ENCODE measurements at places on chromosomes 1 and 21.

DNA sequence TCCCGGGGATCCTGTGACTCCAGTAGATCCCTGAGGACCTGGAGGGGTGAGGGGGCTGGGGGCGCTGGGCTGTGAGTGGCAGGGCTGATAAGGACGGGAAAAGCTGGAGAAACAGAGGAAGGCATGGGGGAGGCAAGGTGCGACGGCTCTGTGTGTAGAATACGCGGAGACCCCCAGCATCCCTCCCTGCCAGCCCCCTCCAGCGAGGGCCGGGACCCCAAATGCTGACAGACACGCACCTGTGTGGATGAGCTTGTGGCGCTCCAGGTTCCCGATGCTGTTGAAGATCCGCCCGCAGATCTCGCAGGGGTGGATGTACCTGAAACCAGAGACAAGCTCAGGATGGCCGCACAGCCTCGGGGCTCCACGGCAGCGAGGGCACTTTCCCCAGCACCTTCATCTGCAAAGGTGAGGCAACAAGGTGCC, 53.0 kb upstream of the RIPK4 start:
- DNase-seq: no peak

DNA sequence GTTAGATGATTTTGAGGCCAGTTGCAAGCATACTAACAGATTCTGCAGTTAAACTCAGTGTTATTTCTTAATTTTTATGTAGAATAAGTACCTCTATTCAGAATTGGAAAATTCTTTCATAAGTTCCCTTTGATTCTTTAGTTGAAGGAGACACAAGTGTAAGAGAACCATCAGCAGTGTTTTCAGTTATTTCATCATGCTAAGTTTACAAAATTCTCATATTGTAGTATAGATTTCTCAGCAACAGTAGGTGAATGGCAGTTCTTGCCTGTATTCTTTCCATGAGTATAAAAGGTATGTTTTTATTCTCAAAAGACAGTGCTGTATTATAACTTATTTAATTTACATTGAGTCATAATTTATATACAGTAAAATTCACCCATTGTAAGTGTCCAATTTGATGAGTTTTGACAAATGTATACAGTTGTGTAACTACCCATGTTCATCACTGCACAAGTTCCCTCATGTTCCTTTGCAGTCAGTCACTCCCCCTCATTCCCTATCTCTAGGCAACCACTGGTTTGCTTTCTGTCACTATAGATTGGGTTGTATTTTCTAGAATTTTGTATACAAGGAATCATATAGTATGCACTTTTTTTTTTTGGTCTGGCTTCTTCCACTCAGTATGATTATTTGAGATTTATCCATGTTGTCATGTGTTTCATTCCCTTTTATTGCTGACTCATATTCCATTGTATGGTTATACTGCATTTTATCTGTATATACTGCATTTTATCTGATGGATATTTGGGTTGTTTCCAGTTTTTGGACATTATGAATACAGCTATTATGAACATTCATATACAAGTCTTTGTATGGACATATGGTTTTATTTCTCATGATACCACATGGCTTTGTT, 3.9 kb downstream of the RPS6KC1 start:
- DNase-seq: no peak

GRCh38 chr1:48035371-48036141, 38.4 kb upstream of the TRABD2B start:
- no peak for DNase-seq

GRCh38 chr1:176693697-176694329, 230.8 kb downstream of the PAPPA2 start:
- DNase-seq: no peak

DNA sequence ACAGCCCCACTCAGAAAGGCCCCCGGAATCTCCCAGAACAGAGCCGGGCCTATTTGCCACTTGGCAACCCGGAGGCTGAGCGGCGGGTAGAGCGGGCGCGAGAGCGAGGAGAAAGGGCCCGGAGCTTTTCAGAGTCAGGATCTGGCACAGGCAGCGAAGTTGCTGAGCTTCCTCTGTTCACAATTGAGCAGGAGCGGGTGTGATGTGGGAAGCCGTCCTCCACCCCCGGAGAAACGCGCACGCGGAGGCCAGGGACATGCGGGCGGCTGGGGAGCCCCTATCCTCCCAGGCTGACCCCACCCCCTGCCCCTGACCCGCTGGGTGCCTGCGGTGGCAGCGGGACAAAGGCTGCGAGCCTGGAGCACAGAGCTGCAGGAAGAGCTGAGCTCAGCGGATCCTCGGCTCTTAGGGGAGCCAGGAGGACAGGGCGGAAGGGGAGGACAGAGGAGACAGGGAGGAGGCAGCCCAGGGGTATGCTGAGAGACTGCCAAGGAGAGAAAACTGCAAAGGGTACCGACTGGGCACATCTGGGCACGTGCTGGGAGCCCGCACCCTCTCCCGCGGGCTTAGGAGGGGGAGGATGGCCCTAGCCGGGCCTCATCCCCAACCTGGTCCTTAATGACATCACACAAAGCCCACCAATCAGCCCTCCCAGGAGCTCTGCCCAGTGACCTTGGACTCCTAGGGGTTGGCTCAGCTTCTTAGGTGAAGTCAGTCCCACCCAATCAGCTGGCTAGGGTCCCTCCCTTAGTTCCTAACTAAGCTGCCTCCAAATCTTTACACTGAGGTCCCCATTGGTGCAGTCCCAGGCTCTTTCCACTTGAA, 9.3 kb downstream of the KIF21B start:
- no peak for DNase-seq

DNA sequence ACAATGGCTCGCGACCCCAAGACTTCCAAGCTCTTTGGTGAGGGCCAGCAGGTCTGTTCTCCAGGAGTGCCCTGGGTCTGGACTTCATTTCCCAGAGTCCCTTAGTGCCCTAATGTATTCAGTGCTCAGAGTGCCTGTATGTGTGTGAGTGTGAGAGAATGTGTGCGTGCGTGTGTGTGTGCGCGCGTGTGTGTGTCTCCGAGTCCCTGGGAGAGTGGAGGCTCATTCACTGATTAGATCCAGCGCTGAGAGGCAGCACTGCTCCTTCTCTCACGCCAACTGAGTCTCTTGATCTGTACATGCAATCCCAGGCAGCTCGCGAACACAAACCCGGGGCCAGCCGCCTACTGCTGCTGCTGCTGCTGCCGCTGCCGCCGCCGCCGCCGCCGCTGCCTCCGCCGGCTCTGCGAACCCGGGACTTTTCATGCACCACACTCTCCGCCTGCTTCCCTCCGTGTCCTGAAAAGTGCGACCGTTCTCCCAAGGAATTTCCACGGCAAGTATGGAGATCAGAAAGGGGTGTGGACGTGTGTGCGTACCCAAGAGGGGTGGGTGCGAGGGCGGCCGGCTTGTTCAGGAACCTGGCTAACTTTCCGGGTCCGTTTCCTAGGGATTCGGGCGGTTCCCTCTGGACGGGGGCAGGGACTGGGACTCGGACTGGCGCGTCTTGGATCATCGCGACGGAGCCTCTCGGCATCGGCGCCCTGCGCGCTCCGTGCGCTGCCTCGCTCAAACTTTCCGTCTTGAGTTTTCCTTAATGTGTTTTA, at the start of gene RNF220:
Gene RNF220, plus strand, starts transcription at position 225 of the 767 bp plus-strand sequence.
- DNase-seq: no peak

GRCh38 chr1:191869790-191870312, 288.4 kb upstream of the RGS18 start:
- no peak for DNase-seq

- DNase-seq: no peak
Observed at GRCh38 chr1:225808136-225808535, 1.8 kb upstream of the EPHX1 start.

DNA sequence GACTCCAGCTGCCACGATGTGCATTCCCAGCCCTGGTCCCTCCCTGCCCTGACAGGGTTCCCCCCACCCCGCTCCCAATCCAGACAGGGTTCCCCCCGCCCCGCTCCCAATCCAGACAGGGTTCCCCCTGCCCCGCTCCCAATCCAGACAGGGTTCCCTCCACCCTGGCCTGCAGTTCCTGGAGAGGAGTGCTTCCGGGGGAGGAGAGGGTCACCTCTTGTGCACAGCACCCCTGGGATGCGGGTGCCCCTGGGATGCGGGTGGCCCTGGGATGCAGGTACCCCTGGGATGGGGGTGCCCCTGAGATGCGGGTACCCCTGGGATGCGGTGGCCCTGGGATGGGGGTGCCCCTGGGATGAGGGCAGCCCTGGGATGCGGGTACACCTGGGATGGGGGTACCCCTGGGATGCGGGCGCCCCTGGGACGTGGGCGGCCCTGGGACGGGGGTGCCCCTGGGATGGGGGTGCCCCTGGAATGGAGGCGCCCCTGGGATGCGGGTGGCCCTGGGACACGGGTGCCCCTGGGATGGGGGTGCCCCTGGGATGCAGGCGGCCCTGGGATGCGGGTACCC, 36.7 kb upstream of the SLC19A1 start:
- DNase-seq: no peak

- DNase-seq: no peak
Observed at GRCh38 chr1:155005076-155006011, 2.7 kb downstream of the ZBTB7B start.

DNA sequence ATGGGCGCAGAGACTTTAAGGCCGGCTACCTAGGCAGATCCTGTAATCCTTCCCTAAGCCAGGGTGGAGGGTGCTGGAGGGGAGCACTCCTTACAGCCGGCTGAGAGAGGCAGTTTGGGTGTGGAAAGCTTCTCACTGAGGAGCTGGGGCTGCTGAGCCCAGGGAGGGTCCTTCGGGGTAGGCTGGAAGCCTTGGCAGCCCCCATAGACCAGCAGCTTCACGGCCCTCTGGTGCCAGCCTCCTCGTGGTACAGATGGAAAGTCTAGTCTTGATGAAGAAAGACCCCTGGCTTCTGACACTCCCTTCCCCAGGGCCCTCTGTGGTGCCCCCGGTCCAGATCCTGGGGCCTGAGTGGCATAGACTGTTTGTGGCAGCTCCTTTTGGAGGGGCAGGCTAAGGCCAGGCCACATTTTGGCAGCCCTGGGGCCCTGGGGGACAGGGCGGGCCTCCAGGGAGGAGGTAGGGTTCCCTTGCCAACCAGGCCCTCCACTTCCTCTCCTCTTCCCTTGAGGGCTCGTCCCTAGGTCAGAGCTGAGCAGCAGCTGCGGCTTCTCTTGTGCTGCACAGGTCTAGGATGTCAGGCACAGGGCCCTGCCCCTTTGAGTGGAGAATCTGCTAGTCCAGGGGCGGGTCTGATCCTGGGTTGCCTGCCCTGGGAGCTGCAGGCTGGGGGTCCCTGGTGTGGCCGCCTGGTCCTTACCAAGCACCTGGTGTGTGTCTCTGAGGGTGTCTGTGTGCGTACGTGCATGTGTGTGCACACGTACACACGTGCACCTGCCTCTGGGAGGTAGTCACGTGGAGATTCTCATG, 4.8 kb downstream of the AMPD2 start:
- DNase-seq: no peak

- no peak for DNase-seq
Observed at GRCh38 chr21:34883491-34884271, 165.4 kb downstream of the RUNX1 start.

DNA sequence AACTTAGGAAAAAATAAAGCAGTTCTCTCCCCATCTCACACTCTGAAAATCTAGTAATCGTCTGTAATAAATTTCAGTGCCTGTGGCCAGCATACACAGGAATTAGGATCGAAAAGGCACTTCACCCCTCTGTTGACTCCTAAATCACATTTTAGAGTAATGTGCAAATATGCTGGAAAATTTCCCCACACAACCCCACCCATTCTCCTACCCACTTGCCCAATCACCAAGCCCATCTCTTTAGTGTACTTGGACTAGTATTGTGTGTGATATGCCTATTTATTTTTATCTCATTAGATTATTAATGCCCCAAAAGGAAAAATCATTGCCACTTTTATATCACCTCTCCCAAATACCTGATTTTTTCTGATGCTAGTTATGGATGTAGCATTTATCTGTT, 323.3 kb downstream of the ASTN1 start:
- DNase-seq: no peak

DNA sequence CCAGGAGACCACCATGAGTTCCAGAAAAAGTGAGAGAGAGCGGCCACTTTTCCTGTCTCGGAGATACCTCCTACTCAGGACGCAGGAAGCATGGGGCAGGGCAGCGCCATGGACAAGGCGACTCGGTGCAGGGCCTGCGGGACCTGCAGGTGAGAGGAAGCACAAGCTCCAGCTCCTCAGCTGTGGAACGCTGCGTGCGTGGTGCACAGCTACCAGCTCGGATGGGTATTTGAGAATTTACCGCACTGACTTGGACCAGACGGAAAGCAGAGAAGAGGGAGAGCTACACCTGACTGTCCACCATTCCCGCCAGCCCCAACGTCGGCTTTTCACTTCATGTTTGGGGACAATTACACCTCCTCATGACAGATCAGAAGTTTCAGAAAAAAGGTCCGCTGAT, 8.2 kb upstream of the CDK11A start:
- DNase-seq: no peak

DNA sequence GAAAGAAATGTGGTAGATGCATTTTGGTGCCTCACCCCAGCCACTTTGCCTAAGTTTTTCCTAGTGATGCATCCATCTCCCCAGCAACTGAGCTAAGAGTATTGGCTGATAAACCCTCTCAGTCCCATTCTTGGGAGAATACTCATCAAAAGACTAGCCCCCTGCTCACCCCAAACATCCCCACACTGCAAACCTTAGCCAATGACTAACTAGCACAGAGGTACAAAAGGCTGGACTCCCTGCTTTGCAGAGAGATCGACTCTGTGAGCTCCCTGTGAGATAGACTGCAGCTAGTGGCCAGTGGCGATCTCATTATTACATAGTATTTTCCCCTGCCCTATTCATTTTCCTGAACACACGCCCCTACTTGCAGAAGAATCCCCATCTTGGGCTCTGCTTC, 155.3 kb downstream of the HHIPL2 start:
- no peak for DNase-seq

- DNase-seq: no peak
Observed at GRCh38 chr21:15140321-15141019, 75.7 kb upstream of the NRIP1 start.

DNA sequence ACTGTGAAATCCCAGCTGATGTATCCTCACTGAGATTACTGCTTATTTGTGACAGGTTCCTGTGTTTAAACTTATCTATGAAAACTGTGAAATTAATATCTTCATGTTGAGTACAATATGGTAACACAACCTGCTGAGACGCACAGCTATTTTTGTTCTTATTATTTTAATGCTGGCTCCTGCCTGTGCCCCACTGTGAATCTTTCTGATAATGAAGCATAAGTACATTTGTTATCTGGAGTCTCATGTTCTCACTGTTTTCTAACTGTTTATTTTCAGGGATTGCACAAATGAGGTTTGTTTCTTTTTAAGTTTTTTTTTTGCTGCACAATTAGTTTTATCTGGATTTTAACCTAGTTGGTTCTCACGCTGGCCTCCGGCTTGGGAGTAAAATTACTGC, 39.9 kb upstream of the IFNAR2 start:
- no peak for DNase-seq

GRCh38 chr21:42332557-42333317, 17.5 kb upstream of the TFF3 start:
- no peak for DNase-seq

All from stimulated activated CD8-positive, alpha-beta memory T cell treated with anti-CD3 and anti-CD28 coated beads, Interleukin-4, amount 100 ng/mL, for 24 hours (primary cell).